Motor neuron (in vitro differentiated cells): ENCODE measurements at places on chromosomes 5 and 9. TPM values are rescaled to one million over a fixed set of nuclear protein-coding genes. Genes with fewer than 3 reads are reported as not detected.

PRLR gene
- total RNA-seq: 6.1 and 6.6 TPM in 2 replicates

PTPDC1 gene
- 14.8 and 15.0 TPM in 2 replicates for total RNA-seq

MOB3B gene
- 12.6 and 13.4 TPM in 2 replicates for total RNA-seq

WDR70 gene
- 33.5 and 34.6 TPM in 2 replicates for total RNA-seq

MSX2 gene
- total RNA-seq: 0.24 and 0.29 TPM in 2 replicates

BNC2 gene
- total RNA-seq: 1.5 and 1.6 TPM in 2 replicates

COL23A1 gene
- total RNA-seq: 0.19 TPM in 1 of 2 replicates, not detected in the other

TAF1L gene
- total RNA-seq: 0.43 and 0.53 TPM in 2 replicates

BTNL8 gene
- 0.36 and 0.37 TPM in 2 replicates for total RNA-seq

ACTBL2 gene
- 0.11 and 0.20 TPM in 2 replicates for total RNA-seq

PTGDS gene
- 0.87 and 1.2 TPM in 2 replicates for total RNA-seq

CAVIN4 gene
- total RNA-seq: 2.3 and 3.1 TPM in 2 replicates

TBCA gene
- total RNA-seq: 232 and 272 TPM in 2 replicates

KIF12 gene
- not detected in 2 replicates for total RNA-seq

WNK2 gene
- total RNA-seq: 23.0 and 53.2 TPM in 2 replicates

CDKN2B-AS1 gene
- 5.4 and 6.2 TPM in 2 replicates for total RNA-seq

C5orf52 gene
- not detected in 2 replicates for total RNA-seq

PCDHA10 gene
- 0.10 TPM in 1 of 2 replicates, not detected in the other for total RNA-seq

DMRT3 gene
- total RNA-seq: 0.89 TPM in 1 of 2 replicates, not detected in the other

FOCAD gene
- 32.7 and 33.2 TPM in 2 replicates for total RNA-seq
